ENCODE measurements at places on chromosomes 5 and 9.

DNA sequence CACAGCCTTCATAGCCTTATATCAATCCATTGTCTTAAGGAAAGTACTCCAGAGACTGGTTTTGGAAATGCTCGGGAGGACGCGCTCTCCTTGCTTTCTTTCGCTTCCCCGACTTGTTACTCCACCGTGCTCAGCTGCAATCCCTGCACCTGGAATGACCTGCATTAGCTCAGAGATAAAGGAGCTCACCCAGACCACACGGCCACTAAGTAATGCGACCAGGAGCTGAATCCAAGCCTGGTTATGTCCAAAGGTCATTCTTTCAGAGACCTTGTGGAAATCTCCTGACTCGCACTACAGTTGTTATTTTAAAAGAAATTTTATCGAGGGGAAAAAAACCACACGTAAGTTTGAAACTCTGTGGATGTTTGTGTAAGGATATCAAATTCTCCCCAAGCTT is 135.3 kb upstream of the DPYSL3 start:
- DNase-seq: no peak

DNA sequence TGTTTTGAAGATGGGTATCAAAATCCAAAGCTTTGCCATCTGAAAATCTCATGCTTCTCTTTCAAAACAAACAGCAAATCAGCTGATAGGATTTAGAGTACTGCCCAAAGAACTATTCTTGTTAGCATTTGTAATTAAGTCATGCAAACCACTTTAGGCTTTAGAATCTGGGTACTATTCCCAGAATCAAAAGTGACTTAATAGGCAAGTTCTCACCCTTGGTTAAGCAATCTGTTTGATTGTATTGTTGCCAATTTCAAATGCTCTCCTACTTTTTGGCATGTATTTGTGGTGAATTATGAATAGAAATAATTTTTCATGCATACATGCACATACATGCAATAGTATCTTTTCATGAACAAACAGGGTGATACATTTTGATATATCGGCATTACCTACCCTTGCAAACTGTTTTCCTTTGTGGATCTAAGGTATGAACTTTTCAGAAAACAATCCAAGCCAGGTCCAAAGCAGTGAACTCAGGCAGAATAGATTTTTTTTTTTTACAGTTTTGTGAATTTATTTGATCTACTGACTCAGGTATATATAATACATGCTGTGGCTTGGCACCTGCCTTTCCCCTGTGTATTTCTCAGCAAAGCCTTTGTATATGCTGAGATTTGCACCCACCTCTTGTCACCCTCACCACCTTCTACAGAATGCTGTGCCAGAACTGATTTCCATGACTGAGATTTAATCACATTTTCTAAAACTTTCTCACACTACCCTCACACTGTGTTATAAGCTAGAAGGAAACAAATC is 9.0 kb downstream of the IL33 start:
- peak; percentile 11 for DNase-seq

- no peak for DNase-seq
Measured at GRCh38 chr5:104569621-104570020, 1007.0 kb upstream of the NUDT12 start.

DNA sequence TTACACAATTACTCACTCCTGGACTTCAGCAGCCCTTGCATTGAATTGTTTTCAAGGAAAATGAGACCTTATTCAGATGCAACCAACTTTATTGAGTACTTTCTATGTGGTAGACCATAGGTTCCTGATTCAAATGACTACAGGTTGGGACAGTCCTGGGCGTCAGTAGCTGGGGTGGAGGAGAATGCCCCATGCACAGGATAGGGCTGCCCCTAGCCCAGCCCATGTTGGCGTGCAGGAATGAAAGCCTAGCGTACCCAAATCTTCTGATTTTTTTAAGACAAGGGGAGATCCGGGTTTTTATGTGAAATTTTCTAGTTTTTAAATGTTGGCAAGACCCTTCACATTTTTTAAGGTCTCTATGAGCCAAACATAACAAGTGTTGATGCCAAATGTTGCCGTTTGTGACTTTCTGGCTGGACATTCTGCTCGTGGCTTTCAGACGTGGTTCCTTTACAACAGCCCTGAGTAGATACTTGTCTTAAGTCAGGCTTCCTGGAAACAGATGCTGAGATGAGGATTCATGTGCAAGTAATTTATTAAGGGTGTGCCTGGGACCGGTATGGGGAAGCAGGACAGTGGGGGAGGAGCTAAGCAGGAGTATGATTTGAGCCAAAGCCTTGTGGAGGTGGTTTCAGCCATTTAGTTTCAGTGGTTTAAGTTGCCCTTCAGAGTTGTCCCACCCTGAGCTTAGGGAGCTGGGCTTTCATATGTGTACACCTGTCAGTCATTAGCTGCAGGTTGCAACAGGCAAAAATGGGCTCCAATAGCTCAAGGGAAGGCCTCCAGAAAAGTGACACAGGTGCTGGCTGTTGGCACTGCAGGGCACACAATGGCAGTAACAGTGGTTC is 154.1 kb downstream of the NTRK2 start:
- DNase-seq: no peak

- DNase-seq: no peak
Measured at GRCh38 chr5:160453751-160454150, 32.1 kb downstream of the PTTG1 start.

- peak; percentile 82 for DNase-seq
Measured at GRCh38 chr5:169914766-169915165, 65.5 kb downstream of the INSYN2B start.

GRCh38 chr5:140309706-140310249 is 6.9 kb upstream of the PFDN1 start:
- no peak for DNase-seq

DNA sequence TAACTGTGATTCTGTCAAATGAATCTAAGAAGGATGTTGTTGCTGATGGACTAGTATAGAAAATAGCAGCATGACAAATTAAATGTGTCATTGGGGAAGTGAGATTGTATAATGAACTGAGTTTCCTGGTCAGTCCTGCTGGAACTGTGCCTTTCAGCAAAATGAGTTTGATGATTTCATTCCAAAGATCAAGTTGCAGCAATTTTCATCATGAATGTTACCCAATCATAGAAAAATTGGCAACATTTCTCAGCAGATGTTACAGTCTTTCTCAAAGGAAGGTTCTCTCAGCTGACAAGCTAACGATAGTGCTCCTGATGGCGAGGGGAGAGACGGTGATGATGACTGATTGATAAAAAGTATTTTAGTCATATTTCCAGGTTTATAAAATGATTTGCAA is 10.7 kb downstream of the PCDHAC2 start:
- DNase-seq: no peak

DNA sequence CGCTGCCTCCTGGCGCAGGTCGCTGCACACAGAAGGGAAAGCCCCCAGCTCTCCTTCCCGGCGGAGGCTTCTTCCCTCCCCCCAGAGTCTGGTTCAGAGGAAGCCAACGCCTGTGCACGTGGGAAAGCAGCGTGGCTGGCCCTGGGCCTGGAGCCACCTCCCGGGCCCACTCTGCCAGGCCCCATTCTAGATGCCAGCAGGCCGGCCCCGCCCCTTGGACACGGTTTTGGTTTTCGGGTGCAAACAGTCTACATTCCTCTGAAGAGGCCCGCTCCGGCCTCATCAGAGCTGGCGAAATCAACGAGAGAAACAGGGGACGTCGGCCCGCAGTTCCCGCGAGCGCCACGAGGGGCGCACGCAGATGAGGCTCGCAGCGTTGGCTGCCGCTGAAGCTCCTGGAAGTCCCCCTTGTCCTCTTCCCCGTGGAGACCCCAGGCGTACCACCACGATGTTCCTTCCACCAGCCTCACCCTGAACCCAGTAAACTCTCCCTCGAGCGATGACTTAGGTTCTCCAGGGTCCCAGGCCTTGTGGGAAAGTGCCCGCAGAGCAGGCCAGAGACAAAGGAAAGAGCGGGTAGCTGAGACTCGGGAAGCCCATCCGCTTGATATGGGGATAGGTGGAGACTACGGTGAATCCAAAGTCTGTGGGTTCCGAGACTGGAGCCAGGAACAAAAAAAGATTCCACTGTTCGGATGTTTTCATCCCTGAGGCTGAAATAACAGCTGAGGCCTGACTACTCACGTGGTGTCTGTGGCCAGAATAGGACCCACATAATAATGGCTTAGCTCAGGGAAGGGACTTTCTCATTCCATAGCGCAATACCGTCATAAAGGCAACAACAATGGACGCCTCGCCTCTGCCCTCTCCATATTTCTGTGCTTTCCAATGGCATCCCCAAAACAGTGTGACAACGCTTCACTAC is 64.2 kb downstream of the KLF4 start:
- DNase-seq: peak; percentile 38

DNA sequence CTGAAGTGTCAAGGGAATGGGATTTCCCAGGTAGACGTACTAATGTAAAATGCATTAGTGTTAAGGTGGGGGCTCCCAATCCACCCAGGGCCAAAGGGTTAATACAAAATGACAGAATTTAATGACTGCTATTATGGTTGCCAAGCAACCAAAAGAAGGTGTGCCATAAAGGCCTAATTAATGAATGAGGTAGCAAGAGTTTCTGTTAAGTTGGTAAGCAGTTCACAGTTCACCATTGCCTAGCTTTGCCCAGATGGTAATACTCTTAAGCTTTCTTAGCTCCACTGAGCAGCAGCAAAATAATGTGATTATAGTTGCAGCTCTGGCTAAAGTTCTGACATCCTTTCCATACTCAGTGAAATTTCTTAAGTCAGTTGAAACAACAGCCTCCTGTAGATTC is 211.7 kb downstream of the DENND1A start:
- DNase-seq: no peak

DNA sequence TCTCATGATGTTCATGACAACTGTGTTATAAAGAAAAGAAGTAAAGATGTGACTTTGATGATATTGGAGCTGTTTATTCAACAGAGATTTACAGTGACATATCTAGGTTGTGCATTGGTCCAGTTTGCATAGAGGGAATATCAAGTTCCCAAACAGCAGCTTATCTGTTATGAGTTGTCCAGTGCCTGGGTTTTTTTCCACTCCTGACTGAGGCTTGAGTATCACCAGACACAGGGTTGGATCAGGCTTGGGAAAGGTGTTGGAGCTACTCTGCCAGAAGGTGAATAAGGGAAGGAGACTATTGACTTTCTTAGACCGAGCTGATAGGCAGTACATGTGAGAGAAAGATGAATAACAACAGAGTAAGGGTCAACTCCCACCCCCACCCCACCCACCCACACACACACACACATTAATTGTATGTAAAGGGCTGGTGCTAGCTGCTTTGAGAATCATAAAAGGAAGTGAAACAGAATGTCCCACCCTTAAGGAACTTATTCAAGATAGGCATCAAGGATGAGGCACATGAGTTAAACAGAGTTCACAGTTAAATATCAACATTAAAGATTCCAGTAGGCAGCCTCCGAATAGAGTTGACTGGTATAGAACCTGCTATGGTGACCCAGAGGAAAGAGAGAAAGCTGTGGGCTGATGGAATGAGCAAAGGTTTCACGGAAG is 33.0 kb upstream of the RASGRF2 start:
- DNase-seq: no peak

DNA sequence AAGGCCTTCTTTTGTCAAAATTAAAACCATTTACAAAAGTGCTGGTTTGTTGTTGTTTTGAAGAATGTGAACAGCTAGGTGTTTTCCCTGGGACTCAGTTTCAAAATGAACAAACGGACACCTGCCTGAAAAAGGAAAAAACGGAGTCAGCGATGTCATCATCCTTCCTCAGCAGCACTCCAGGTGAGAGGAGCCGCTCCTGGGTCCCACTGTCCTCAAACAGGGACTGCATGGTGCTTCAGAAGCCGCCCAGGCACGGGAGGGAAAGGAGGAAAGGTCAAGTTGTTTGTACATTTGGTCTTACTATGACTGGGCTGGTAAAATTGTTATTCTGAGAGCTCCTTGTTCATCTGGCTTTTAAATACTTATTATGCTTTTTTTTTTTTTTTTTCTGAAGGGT is 69.0 kb upstream of the ZSWIM6 start:
- DNase-seq: no peak

DNA sequence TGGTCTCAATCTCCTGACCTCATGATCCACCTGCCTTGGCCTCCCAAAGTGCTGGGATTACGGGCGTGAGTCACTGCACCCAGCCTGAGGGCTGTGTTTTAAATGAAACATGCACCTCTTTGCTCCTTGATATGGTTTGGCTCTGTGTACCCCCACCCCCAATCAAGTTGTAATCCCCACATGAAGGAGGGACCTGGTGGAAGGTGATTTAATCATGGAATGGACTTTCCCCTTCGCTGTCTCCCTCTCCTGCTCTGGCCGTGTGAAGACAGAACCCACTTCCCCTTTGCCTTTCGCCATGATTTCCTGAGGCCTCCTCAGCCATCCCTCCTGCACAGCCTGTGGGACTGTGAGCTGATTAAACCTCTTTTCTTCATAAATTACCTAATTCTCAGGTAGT is 12.5 kb upstream of the NOTCH1 start:
- DNase-seq: no peak

GRCh38 chr5:27465140-27465539 is 426.8 kb upstream of the CDH9 start:
- DNase-seq: no peak

DNA sequence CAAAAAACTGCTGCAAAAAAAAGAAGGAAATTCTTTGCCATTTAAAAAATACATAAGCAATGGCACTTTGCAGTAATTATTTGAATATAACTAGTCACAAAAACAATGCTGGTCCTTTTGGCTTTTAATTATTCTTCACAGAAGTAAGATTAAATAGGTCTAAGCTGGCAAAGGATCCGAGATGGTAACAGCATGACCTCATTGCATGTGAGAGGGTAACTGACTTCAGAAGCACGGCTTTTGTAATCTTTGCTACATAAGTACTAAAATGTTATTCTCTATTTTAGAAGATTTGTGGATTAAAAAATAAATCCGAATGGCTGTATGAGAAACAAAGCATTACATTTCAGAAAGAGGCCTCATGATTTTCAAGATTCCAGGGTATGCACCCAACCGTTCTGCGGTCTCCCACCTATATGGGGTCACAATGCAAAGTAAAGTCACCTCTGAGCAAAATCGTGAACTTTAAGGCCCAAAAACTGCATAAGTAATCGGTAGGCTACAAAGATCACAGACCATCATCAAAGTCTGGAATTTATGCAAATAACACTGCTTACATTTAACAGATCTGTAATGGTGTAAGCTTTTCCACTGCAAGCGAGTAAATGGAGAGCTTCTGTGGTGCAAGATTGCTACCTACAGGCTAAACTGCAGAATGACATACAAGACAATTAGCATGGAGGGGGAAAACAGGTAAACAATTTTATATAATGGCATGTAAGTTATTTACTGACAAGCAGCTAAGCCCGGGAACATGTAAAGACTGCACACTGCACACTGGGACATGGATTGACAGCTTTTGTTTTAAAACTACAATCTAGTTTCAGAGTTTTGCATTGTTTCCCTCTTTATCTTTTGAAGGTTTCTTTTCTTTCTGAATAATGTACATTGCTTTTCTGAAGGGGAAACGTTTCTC is 231.6 kb downstream of the SLF1 start:
- peak; percentile 74 for DNase-seq

GRCh38 chr9:128683340-128684064 is 5.5 kb upstream of the SET start:
- DNase-seq: peak; percentile 16
